ENCODE measurements at places on chromosomes 5 and 9.

DNA sequence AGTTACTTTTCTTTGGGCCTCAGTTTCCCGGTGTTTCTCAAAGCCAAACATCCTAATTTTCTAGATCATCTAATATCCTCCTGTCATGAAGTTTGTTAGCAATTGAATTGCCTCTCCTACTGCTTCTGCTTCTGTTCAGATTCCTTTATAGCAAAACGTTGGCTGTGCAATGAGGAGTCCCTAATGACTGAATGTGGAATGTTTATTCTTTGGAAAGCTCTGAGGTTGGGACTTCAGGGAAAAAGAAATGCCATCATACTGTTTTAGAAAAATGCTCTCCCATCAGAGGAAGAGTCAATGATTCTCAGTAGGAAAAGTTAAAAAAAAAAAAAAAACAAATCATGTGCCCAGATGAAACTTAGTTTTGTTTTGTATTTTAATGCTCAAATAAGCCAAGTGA is 268.7 kb upstream of the PAPPA start:
- DNase-seq: no peak

- no peak for DNase-seq
Observed at GRCh38 chr5:160616712-160617497, 195.2 kb downstream of the PTTG1 start.

GRCh38 chr9:127980060-127980705 is 606 bp downstream of the EEIG1 start:
- DNase-seq: no peak

GRCh38 chr5:117809251-117809650 is 1179.1 kb downstream of the DTWD2 start:
- no peak for DNase-seq

DNA sequence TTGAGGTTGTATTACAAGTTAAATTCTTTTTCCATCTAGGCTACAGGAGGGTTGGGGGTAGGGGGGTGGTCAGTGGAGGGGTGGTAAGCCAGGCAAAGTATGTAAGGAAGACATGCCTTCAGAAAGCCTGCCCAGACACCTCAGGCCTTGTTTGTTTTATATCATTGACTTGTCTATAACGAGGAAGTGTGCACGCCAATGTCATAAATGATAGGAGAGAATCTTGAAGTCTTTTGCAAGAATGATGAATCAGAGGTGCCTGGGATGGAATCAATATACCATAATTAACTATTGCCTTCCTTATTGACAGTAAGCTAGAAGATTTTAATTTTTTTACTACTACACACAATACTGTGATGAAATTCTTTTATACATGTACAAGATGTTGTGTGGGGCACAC is 90.7 kb downstream of the SEC61B start:
- DNase-seq: no peak

DNA sequence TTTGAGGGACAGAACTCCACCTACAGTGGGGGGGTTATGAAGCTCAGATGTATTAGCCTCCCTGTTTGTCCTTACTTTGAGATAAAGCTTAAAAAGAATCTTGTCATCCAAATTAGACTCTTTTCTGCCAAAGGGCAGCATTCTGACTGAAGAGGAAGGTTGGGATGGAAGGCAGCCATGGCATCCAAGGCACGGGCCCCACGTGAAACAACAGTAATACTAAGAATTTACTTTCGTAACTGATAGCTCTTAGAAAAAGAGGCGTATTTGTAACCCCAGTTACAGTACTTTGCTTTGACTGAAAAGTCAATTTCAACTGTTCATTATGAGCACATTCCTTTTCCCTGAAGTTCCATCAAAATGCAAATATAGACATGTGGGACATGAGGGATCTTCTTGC is 168.5 kb downstream of the ARRDC3 start:
- DNase-seq: no peak

DNA sequence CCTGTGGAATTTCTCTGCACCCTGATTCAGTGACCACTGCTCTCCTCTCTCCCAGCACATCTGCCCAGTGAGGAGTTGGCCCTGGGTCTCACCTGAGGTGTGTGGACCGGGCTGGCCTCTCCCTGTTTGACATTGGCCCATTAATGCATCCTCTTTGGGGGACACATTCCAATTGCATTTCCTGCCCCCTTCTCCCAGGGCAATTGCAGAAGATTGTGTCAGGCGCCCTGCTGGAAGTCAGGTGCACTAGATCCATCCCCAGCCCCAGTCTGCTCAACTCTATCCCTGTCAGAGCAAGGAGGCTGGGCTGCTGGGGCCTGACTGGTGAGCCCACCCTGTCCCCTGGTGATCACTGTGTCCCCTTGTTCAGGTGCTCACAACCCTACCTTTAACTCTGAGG is 84.5 kb downstream of the LMX1B start:
- no peak for DNase-seq

- DNase-seq: no peak
Observed at GRCh38 chr5:174617285-174617684, 107.1 kb upstream of the MSX2 start.

DNA sequence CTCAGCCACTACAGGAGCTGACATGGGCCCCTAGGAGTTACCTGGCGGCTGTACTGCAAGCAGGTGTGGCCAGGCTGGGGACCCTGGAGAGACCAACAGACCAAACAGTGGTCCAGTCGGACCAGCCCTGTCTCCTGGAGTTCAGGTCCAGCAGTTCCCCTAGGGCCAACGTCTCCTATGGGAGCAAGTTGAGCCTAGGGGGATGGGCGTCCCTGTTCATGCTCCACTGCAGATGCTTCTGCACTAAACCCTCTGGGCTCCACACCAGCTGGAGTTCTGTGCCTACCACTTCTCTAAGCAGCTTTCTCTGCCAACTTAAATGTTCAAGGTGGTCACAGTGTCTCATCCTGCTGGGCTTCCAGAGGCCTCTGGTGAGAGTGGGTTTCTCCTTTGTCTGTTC is 20.6 kb upstream of the OMD start:
- DNase-seq: no peak

DNA sequence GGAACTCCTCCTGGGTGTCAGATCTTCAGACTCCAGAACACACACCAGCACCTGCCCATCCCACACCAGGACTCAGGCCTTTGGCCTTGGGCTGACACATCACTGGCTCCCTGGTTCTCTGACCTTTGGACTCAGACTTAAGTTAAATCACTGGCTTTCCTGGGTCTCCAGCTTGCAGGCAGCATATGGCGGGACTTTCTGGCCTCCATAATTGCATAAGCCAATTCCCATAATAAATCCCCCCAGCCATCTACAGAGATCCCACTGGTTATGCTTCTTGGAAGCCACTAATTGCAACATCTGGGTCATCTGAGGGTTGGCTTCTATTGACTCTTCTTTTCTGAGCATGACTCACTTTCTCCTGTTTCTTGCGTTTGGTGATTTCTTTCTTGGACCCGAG is 80.3 kb upstream of the SARDH start:
- no peak for DNase-seq

GRCh38 chr9:127841087-127841835 is 13.2 kb downstream of the ENG start:
- no peak for DNase-seq

GRCh38 chr5:123227216-123227615 is 138.2 kb downstream of the PRDM6 start:
- no peak for DNase-seq

DNA sequence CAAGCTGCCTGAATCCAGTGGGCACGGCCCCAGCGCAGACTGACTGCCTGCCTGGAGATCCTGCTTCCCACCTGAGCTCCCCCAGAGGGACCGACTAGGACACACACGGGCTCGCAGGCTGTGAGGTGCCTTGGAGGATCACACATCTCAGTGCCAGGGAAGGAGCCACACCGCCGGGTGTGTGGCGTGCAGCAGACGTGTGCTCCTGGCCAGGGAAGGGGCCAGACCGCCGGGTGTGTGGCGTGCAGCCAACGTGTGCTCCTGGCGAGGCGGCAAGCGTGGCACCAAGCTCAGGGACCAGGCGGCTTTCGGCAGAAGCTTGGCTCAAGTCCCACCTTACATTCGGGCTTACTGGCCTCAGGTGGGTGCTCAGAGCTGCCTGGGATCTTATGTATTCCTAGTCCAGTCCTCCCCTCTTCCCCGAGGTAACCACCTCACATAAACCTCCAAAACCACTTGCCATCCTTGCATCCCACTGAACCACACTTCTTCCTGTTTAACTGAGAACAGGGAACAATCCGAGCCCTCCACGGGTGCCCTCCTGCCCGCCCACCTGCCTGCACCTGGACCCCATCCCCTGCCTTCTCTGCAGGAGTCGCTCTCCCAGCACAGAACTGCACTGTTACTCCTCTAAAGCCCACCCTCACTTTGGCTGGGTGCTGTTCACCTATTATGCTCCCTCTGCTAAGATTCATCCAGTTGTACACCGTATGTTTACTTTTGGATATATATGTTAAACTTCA is 22.4 kb upstream of the MRNIP start:
- no peak for DNase-seq

DNA sequence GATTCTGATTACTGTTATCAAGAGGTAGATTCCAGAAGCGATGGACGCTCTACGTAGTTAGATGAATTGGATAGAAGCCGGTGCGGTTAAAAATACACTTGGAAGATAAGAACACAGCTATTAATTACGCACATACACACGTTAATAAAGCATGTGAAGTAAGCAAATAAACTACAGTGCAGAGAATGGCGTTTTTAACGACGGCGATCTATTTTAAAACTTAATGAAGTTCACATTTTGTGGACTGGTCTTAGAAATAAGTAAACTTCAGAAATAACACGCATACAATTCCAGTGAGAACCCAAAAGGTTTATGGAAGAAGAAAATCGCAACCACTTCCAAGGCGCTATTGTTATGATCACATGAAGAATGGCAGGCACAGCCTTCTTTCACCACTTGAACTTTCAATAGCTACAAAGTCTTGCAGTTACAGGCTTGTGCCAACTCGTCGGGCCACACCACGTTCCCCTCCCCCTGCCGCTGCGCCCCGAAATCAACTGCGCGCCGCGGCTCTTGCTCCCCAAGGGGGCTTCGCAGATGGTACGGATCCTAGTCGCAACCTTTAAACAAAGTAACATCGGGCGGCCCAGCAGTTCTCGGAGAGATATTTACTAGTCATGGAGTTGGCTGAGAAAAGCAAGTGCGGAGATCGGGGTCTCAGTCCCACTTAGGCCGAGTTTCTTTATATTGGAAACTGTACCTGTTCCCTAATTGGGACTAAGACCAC is 866 bp upstream of the SEMA6A start:
- DNase-seq: no peak

- DNase-seq: no peak
Observed at GRCh38 chr9:13165236-13165945, 114.1 kb downstream of the MPDZ start.

- no peak for DNase-seq
Observed at GRCh38 chr9:79154806-79155205, 417.0 kb upstream of the TLE4 start.

DNA sequence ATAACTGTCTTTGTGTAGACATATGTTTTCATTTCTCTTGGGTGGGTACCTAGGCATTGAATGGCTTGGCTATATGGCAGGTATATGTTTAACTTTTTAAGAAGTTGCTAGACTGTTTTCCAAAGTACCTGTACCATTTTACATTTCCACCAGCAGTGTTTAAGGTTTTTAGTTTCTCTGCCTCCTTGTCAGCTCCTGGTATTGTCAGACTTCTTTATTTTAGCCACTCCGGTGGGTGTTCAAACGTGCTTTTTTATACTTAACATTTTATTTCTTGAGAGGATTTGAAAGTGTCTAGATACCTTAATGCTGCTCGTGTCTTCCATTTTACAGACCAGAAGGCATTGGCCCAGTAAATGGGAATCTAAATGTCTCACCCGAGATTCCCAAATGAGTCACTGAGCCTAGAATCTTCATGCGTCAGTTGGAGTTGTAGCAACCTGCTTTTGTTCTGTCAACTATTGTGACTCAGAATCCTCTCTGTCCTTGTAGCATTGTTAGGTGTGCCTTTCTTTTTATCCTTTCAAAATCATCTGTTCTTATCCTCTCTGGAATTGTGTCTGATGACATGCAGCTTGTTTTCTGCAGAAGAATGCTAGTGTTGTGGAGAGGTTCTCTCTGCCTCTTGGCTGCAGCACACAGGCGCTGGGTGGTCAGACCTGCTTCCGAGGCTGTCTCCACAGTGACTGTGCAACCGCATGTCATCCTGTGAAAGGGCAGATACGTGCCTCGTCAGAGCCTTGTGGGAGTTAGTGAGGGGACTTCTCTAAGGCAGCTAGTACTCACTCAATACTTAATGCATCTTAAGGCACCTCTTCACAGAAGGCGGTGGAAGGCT is 291.8 kb downstream of the AOPEP start:
- DNase-seq: no peak

DNA sequence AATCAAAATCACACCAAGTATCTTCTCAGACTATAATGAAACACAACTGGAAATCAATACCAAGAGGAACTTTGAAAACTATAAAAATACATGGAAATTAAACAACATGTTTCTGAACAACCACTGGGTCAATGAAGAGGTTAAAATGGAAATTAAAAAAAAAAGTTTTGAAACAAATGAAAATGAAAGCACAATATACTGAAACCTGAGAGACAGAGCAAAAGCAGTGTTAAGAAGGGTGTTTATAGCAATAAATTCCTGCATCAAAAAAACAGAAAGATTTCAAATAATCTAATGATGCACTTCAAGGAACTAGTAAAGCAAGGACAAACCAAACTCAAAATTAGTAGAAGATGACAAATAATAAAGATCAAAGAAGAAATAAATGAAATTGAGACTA is 92.0 kb downstream of the TMEM232 start:
- DNase-seq: no peak

DNA sequence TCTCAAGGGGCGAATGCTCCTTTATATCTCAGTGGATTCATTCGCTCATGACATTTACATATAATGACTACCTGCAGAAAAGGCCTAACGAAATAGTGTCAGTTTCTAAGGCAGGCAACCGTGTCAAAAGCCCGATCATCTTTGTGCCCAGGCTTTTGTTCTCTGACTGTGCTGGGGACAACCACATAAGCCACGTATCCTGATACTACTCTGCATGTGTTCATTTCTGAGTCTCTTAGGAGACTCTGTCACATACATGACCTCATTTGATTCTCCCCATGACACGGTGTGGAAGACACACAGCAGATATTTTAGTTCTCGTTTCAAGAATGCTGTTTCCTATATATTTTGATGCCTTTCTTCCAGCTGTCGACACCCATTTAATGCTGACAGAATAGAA is 598.5 kb downstream of the BNC2 start:
- DNase-seq: no peak

GRCh38 chr9:37152365-37152764 is 32.0 kb downstream of the ZCCHC7 start:
- DNase-seq: no peak

DNA sequence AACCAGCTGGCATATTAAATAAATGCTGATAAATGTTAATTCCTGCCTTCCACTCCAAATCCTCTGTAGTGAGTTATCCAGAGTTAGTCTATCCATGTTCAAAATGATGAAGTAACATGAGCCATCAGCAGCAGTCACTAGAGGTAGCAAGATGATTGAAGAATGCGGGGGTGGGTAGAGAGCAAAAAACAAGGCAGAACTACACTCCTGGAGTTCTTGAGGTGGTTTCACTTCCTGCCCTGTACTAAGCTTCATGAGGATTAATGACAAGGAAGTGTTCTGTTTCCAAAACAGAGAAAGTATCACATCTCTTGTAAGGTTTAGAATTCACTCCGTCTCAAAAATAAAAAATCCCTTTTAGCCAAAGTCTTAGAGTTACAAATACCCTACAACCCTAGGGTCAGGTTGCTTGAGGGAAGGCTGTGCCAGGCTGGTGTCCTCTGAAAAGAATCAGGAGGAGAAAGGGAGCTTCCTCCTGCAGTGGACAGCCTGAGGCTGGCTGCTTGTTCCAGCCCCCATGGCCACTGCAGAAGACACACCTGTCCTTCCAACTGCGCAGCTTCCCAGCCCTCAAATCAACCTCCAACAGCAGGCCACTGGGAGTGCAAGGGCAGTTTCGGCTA is 180.2 kb downstream of the DENND1A start:
- DNase-seq: no peak

- no peak for DNase-seq
Observed at GRCh38 chr5:132771503-132771998, 5.5 kb downstream of the SEPTIN8 start.
